ENCODE measurements at places on chromosomes 16 and 17.
A peak's percentile ranks its signal among the peaks of the same experiment; 100 is the strongest.

- peak; percentile 63 for DNase-seq
Observed at GRCh38 chr17:40121181-40122135, at the start of gene MSL1. TSS of gene MSL1 (plus strand) at chr17:40121971. CDS start at chr17:40122613, 642 bp downstream.

- no peak for DNase-seq
Observed at GRCh38 chr17:29049541-29050145, 6.7 kb downstream of the PIPOX start.

GRCh38 chr16:4351880-4352279 lies 759 bp upstream of the PAM16 start:
- no peak for DNase-seq

GRCh38 chr16:61813339-61813738 lies 222.9 kb downstream of the CDH8 start:
- no peak for DNase-seq

- peak; percentile 35 for DNase-seq
Observed at GRCh38 chr17:48671697-48672171, 45.6 kb upstream of the HOXB9 start.

GRCh38 chr17:79997011-79997660 lies 38.5 kb downstream of the TBC1D16 start:
- DNase-seq, result no peak

- DNase-seq, result peak; percentile 53
Observed at GRCh38 chr17:7436556-7437368, 1.5 kb downstream of the TMEM102 start.

- DNase-seq, result no peak
Observed at GRCh38 chr17:82959242-82959930, 119.6 kb upstream of the ZNF750 start.

GRCh38 chr16:84013787-84014569 lies 28.6 kb downstream of the SLC38A8 start:
- peak; percentile 12 for DNase-seq

Measured in activated naive CD4-positive, alpha-beta T cell (primary cell).